ENCODE measurements at places on chromosomes 3 and 15.

DNA sequence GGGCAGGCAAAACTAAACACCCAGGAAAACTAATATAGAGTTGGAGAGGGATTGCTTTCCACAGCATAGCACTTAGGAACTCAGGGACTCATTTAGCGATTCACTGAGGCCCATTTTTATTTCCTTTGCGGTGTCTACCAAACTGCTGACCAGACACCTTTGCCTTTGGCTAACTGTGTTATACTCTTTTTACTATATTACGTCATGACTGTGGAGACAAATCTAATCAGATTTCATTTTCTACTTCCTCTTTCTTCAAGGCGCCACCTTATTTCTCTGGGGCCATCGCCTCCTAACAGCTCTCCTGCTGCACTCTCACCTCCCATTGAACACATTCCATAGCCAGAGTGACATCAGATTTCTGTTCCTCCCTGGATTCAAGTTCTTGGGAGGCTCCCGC is 215.7 kb upstream of the WNT5A start:
- DNase-seq: no peak

GRCh38 chr15:73946795-73947370 is 20.6 kb downstream of the LOXL1 start:
- DNase-seq: no peak

DNA sequence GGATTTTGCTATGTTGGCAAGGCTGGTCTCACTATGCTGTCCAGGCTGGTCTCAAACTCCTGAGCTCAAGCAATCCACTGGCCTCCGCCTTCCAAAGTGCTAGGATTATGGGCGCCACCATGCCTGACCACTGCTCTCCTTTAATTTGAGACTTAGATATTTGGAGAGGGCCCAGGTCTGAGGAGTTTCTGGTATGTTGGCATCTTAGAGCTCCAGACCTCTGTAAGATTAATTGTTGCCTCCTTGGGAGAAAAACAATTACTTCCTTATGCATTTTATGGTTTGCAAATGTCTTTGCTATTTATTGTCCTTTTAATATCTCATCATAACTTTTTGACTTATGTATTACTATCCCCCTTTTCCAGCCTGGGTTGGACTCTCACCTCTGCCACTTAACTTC is 2.9 kb downstream of the ZNF774 start:
- no peak for DNase-seq

DNA sequence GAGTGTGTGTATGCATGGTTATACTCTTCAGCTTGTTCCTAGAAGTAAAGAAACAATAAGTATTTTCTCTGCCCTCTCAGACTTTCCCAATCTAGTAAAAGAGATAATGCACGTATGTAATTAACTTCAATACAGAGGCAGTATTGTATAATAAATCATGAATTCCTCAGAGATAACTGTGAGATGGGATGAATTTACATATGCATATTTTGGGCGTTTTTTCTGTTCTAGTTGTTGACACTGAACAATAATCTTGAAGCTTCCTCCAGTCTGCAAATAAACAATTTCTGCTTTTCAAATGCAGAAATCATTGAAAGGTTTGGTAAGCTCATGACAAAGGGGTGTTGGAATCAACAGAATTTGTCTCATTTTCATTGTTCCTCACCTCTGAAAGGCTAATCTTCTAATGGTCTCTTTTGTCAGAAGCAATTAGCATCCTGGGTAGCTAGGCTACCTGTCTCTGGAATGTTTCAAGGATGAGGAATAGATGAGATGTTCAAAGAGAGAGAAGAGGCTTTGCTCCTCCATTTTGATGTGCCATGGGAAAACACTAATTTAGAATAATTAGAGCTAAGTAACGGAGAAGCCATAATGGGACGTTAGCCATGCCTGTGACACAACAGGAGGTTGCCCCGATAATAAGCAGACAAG is 43.3 kb upstream of the SIAH2 start:
- no peak for DNase-seq

- DNase-seq: no peak
Measured at GRCh38 chr3:31442755-31443154, 90.0 kb upstream of the STT3B start.

GRCh38 chr3:146813496-146813895 is 208.3 kb upstream of the PLSCR5 start:
- DNase-seq: no peak

- DNase-seq: no peak
Measured at GRCh38 chr15:39092354-39092753, 488.5 kb upstream of the THBS1 start.

Data from left lobe of liver (tissue), 2 donors.